ENCODE measurements at places on chromosomes 3 and 15.

GRCh38 chr15:92294759-92295158, 98.9 kb upstream of the ST8SIA2 start:
- DNase-seq, result no peak

GRCh38 chr3:23751212-23751723, 54.5 kb upstream of the UBE2E1 start:
- no peak for DNase-seq

DNA sequence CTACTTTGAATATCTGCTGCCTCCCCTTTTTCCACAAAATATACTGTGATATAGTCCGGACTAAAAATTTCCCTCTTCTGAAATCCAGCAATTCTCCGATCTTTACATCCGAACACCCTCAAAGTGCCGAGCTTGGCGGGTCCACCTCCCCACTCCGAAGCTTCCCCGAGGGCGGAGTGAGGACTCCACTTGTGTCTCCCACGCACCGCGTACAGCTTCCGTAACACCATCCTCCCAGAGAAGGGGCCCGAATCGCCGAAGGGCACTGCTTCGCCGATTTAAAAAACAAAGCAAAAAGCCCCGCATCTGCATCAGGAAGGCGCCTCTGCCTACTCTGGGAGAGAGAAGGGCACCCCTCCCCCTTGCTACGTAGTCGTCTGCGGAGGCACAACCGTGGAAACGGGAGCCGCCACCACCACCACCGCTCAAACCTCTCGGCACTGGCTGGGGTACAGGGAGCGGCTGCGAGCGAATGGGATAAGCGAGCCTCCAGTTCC, 551 bp downstream of the NCBP2 start:
- peak; percentile 72 for DNase-seq

DNA sequence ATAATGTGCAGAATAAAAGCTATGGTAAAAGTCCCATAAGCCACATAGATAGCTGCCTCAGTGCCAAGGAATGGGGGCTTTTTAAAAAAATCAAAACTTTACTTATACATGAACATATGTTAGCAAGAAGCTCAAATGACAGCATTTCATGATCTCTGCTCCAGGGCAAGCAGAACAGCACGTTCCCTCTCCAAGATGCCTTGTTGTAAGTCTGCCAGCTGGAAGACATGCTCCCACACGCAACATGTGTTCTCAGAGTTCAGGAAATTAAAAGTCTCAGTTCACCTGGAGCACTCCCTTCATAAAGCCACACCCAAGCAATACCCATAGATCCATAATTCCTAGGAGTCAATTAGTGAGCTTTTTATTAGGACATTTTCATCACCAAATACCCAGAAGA, 52.2 kb downstream of the ABI3BP start:
- DNase-seq, result no peak

GRCh38 chr3:123559040-123559861, 25.6 kb downstream of the HACD2 start:
- DNase-seq, result peak; percentile 44

DNA sequence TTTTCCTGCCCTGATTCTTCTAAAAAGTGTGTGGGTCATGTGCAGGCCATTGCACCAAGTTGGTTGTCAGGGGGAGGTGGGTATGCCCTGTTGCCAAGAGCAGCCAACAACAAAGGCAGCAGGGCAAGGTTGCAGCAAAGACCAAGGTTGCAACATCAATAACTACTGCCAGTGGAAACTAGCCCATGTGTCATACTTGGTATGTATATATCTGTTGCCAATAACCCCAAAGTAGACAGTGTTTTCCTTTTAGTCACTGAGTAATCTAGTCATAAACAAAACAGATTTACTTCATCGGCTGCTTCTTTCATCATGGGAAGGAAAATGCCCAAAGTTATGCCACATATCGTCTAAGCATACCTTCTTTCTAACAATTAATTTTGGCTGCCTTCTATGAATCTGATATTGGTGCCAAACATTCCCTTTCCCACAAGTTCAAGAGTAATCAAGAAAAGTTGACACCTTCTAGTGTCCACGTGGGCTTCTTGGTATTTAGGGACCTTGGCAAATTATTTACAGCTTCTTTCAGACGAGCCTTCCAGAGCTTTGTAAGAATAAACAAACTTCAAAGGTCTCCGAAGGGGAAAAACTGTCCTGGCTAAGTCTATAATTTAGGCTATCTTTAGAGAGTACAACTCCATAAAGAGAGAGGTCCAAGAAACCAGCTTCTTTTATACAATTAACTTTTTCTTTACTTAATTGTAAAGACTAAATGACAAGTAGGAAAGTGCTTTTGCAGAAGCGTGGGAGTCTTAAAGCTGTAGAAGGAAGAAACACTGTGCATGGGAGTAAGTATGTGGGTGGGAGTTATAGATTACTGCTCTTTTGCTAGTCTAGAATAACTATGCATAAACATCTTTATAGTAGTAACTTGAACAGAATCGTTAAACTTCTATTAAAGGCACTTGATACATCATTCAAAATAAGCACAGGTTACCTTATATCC, 10.0 kb upstream of the MBNL1 start:
- DNase-seq, result no peak

DNA sequence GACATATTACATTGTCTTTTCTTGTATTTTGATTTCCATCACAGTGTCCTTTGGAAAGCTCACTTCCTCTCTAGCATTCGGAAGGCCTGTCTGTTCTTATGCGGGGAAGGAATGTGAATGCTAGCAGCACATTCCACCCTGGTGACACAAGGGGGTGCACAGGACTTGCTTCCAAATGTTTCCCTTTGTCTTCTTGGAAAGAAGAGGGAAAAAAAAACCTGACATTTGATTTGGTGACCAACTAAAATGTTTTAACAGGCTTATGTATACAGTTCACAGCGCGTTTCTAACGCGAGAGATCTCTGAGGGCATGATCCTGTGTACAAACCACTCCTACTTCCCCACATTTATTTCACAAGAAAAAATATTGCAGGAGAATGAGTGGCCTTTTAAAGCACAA, 107.6 kb upstream of the FXR1 start:
- no peak for DNase-seq

GRCh38 chr3:8488877-8489276, 12.7 kb upstream of the LMCD1 start:
- no peak for DNase-seq

- no peak for DNase-seq
These were observed 250.2 kb upstream of the MME start for GRCh38 chr3:154829929-154830328.

GRCh38 chr15:55110446-55110845, 86.3 kb downstream of the RSL24D1 start:
- DNase-seq, result no peak

DNA sequence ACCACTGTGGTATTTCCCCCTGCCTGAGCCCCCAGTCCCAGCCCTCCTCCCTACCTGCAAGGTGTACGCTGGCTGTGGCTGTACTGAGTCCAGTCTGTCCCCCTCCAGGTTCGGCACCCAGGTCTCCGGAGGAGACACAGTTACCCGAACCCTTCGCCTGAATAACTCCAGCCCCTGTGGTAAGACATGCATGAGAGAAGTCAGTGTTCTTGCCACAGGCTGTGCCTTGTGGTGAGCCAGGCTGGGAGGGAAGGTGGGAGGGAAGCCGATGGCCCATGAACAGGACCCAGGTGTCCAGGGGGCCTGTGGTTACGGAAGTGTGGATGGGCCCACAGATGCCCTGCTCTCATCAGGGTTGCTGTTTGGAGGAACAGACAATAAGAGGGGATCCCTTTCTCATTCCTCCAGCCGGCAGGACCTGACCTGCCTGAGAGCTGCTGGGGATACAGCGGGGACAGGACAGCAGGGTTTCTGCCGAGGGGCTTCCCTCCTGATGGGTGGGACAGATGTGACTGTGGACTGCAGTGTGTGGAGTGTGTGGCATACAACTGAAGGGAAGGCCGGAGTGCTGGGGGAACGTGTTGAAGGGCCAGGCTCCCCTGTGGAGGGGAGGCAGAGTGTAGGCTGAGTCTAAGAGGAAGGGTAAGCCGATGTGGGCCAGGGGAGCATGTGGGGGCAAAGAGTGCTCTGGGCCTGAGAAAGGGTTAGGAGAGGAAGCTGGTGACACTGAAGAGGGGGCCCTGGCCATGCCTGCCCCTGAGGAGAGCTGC, 21.9 kb downstream of the ACAA1 start:
- no peak for DNase-seq

GRCh38 chr3:12807601-12808359, 11.3 kb downstream of the CAND2 start:
- no peak for DNase-seq

- no peak for DNase-seq
These were observed 8.5 kb upstream of the ILDR1 start for GRCh38 chr3:122030381-122031122.

- DNase-seq, result no peak
These were observed 45.6 kb upstream of the FSTL1 start for GRCh38 chr3:120496278-120497002.

GRCh38 chr15:50190723-50191122, 8.7 kb downstream of the SLC27A2 start:
- DNase-seq, result no peak

DNA sequence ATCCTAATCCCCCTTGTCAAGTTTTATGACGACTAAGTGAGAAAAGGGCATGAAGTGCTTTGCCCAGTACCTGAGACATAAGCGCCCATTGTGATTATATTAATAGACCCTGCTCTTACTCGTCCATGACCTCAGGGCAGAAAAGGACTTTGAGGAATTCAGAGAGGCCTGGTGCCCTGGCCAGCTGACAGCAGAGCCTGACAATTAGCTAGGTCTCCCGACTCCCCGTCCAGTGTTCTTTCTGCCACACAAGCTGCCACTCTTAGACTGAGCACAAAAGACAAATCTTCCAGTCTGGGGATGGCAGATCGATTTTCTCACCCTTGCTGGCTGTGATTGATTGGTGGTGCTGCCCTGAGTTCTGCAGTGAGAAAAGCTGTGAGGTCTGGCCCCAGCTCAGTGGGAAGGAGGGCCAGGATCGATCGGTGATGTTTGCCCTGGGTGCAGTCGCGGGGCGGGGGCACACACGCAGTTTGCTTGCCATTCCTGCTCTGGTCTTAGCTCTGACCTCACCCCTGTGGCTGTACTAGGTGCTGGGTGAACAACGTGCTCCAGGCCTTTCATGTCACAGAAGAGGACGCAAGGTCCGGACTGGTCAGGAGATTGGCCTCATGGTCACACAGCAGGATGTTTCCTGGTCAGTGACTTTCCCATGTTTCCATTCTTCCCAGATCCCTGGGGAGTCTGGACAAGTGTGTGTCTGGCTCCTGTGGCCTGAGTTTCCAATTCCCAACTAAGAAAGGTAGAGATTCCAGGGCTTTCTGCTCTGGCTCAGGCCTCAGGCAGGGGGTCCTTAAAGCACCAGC, 67.4 kb upstream of the TLE3 start:
- DNase-seq, result no peak

- no peak for DNase-seq
These were observed 1.6 kb upstream of the KY start for GRCh38 chr3:134652409-134652831.

- no peak for DNase-seq
These were observed 67.0 kb downstream of the NOX5 start for GRCh38 chr15:69081310-69082004.

DNA sequence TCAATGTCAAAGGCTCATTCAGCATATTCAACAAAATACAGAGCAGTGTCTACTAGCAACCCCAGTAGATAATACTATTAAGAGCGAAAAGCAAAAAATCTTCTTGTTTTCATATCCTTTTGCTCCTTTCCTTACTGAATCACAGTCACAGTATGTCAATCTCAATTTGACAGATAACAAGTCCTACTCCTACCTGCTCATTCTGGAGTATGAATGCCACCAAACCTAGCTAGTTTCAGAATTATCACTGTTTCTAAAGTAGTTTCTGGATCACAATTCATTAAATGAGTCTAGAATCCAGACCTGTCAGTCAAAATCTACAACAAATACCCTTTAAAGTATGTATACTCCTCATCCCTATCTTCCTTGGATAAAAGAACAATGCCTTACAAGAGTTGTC, 51.5 kb downstream of the MKRN2 start:
- no peak for DNase-seq

- no peak for DNase-seq
These were observed 44.3 kb downstream of the MYO5C start for GRCh38 chr15:52251144-52251860.

- DNase-seq, result no peak
These were observed 941 bp upstream of the SLC26A6 start for GRCh38 chr3:48636149-48636655.

DNA sequence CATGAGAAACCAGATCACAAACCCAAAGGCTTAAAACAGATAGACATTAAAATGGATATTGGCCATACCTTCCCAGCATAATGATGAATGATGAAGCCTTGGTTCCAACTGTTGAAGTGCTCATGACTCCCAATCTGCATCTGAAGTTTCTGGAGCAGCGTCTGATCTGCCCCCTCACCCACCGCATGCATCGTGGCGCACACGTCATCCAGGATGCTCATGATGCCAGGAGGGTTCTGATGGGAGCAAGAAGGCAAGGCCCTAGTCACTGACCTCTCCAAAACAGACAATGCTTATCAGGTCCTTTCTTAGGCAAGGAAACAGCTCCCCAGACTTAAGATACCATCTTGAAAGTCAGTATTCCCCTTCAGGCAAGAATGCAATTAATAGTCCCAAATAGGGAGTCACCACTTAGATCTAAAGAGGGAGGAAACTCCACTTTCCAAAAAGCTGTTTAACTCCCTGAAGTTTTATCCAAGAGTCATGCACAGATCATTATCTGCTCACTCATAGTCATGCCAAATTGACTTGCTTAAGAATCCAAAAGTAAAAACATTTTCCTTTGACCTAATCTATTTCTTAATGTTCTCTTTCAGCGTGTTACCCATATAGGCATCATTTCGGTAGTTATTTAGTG, 2.1 kb downstream of the LDHAL6B start:
- DNase-seq, result no peak

DNA sequence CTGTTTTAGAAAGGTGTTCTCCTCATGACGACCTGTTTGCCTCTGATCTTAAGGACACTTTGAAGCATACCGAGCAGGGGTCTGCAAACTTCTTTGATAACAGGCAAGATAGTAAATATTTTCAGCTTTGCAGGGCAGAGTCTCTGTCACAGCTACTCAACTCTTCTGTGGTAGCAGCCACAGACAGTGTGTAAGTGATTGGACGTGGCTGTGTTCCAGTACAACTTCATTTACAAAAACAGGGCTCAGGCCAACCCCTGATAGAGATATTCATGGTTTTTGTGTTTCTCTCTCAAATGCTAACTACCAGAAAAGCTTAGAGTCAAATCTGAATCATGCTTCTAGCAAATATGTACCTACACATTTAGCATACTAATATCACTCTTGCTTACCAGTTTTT, 51.5 kb downstream of the TGFBR2 start:
- no peak for DNase-seq

- DNase-seq, result no peak
These were observed 17.7 kb downstream of the CCDC80 start for GRCh38 chr3:112623213-112623612.

- DNase-seq, result no peak
These were observed 572.0 kb downstream of the NAALADL2 start for GRCh38 chr3:175430983-175431773.

DNA sequence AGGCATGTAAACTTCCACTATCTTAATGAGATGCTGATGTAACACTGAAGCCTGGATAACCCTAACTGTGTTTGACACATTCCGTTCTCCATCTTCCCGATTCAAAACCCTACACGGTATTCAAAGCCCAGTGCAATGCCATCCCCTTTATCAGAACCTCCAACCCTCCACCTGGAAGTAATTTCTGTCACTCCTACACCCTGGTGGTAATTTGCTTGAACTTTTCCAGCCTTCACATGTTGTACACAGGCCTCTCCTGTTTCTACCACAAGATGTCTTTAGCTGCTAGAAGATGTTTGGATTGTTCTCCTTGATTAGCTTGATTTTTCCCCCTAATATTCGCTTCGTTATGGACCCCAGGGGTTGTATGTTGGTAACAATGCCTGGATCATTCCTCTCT, 208.9 kb downstream of the CHST2 start:
- no peak for DNase-seq

GRCh38 chr3:65751123-65751700, 287.5 kb downstream of the MAGI1 start:
- DNase-seq, result peak; percentile 3

Data from KG1 (cell line).